Stimulated activated CD4-positive, alpha-beta T cell treated with anti-CD3 and anti-CD28 coated beads, Interleukin-1b, Interleukin-23, amount 100 ng/mL, for 1 hour (primary cell): ENCODE measurements at places on chromosomes 2 and 18.

- no peak for DNase-seq
Observed at GRCh38 chr2:58826795-58827194, 585.7 kb upstream of the FANCL start.

DNA sequence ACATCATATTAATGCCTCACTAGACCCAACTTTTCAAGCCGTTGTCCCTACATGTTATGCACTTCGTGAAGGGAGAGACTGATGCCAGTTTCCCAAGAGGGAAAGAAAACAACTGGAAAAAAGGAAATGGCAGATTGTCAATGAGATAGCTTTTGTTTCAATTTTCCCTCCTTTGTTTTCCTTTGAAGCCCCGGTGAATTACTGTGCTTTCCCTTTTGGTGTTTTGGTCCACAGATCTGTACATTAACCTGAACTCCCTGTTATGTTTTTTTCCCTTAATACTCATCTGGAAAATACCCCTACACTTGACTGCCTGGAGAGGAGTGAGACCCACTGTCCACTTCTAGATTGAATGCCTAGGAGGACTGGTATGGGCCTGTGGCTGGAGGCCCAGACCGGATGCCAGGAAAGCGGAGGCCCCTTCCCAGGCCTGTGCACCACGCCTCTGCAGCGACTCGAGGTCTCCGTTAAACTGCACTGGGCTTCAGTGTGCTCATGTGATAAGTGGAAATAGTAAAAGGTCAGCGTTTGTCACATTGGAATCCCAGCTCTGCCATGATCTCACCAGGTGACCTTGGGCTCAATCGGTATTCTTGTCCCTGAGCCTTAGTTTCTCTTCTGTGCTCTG lies 106.4 kb downstream of the GATA6 start:
- DNase-seq, result no peak

DNA sequence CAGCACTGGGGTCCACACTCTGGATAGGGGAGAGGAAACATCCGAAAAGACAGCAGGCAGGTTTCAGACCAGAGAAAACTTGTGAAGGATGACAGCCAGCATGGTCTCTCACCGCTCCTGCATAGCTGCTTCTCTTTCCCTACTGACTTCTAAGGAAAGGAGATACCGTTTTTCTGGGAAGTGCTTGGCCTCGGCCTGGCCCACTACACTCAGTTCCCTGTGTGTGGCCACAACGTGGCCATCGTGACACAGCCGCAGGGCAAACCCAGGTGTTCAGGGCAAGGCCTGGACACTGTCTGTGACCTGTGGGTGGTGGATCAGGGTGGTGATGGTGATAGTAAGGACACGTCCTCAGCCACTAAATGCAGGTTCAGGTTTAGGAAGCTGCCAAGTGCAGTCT lies 34.2 kb upstream of the ACAA2 start:
- no peak for DNase-seq

DNA sequence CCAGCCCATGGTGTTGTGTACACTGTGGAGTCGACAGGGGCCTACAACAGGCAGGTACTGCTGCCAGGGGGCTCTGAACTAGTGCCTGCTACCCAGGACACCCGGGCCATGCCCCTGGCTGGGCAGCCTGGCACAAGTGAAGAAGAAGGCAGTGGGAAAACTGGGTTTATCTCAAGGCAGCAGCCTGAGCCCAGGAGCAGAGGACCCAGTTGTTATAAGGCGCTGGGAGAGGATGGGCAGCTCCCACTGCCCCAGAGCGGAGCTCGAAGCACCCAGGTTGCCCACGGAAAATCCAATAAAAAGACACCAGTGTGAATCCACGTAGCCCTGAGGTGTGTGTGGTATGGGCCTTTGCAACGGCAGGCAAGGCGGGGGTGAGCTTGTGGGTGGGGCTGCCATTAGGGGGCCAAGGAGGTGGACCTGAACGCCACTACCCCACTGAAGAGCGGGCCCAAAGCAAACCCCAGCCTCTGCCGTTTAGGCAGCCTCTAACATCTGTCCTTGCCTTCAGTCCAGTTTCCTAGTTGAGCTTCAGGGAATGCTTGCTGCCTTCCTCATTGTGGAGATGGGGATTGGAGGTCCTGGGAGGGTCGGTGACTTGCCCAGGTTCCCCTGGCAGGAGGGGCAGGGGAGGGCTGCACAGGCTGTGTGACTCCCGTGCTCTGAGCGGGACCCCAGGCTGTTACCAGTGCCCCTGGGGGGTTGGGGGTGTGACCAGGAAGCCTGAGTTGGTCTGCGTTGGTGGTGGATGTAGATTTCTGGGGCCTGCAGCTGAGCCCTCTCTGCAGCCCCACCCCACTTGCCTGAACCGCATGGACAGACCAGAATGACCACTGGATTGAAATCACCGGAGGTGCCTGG lies 16.0 kb downstream of the ARID5A start:
- DNase-seq, result no peak

DNA sequence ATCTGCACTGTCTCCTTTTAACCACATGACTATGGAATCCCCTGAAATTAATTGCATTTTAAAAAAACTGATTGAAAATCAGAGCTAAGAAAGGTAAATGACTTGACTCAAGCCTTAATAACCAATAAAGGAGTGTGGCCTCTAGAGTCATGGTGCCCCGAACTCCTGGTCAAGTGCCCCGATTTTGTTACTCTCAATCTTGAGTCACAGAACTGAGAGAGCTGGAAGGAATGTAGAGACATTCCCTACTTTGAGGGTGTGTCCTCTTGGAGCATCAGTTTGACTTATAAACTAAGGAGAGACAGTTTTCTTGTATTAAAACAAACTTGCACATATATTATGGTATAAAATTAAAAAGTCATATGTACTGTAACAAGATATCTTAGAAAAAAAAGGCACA lies 2.4 kb downstream of the WDR43 start:
- DNase-seq, result no peak
